ENCODE measurements at places on chromosomes 4 and X.

GRCh38 chr4:73127839-73128453 lies 58.4 kb upstream of the COX18 start:
- no peak for DNase-seq

- no peak for DNase-seq
These were observed 118.1 kb upstream of the TLR3 start for GRCh38 chr4:185950891-185951290.

GRCh38 chrX:96027407-96027806 lies 657.2 kb upstream of the DIAPH2 start:
- no peak for DNase-seq

DNA sequence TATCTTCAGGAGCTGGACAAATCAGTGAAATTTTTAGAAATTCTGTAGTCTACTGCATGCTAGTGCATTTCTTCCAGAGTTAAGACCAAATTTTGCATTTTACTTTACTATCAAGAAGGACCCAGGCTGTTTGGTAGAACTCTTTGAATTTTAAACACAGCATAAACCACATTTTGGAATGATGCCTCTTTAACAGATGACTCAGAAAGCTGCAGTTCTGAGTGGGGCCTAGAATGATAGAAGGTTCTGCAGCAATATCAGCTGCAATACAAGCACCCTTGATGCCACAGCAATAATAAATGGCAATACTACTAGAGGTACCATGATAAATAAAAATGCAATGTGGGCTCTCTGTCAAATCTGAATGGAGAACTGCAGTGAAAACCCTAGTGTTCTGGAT lies 198.7 kb downstream of the TMA16 start:
- no peak for DNase-seq

DNA sequence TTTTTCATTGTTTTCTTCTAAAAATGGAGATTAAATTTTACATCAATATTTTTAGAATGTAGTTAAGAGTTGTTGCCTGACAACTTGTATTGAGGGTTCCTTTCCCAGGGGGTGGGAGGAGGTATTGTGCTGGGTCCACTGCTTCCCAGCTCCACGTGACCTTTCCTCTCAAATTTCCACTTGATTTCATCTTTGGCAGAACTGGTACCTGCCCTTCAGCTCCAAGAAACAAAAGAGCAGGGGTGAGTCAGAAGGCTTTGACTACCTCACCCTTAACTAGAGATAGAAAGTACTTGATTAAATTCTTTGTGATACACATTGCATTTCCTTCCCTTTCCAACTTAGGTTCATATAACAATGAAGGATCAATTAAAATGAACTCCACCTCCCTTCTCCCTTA lies 19.7 kb downstream of the TRIM2 start:
- no peak for DNase-seq

GRCh38 chr4:101008503-101008902 lies 338.8 kb downstream of the PPP3CA start:
- DNase-seq, result no peak

GRCh38 chr4:17939054-17939453 lies 82.5 kb downstream of the LCORL start:
- no peak for DNase-seq

DNA sequence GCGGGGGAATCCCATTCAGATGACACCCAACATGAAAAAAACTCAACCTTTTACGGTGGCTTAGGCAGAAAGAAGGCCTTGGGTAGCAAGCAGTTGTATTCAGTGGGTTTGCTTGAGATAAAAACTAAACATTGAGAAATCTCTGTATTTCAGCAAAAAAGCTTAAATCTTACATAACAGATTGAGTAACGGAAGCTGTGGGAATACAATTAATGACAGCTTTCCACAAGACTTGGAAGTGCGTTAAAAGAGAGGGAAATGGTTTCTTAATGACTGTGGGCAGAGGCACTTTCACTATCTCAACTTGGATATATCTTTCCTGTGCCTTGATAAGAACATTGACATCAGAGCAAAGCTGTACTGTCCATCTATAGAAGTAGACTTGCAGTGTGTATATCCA lies 418.5 kb upstream of the HS3ST1 start:
- no peak for DNase-seq

GRCh38 chr4:123846561-123846960 lies 450.0 kb downstream of the SPRY1 start:
- DNase-seq, result no peak

- DNase-seq, result no peak
These were observed 539.6 kb downstream of the PDHA2 start for GRCh38 chr4:96379524-96379923.

DNA sequence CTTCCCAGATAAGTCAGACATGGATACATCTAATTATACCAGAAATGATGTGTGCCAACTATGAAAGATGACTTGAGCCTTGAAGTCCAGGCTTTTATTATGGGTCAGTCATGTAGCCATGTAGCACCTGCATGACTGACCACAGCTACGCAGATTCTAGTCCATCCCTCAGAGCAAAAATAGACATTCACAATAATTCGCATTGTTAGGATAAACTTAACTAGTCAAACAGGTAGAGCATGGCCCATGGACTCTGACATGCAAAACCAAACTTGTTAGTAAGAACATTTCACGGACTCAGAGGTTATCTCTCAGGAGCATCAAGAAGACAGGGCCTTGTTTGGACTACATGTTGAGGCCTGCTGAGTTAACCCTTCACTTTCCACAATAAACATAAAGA lies 132.6 kb downstream of the PWWP3B start:
- DNase-seq, result no peak

- no peak for DNase-seq
These were observed 754.8 kb downstream of the RAB28 start for GRCh38 chr4:12729384-12729783.

- no peak for DNase-seq
These were observed 116.2 kb downstream of the CDS1 start for GRCh38 chr4:84699001-84699671.

DNA sequence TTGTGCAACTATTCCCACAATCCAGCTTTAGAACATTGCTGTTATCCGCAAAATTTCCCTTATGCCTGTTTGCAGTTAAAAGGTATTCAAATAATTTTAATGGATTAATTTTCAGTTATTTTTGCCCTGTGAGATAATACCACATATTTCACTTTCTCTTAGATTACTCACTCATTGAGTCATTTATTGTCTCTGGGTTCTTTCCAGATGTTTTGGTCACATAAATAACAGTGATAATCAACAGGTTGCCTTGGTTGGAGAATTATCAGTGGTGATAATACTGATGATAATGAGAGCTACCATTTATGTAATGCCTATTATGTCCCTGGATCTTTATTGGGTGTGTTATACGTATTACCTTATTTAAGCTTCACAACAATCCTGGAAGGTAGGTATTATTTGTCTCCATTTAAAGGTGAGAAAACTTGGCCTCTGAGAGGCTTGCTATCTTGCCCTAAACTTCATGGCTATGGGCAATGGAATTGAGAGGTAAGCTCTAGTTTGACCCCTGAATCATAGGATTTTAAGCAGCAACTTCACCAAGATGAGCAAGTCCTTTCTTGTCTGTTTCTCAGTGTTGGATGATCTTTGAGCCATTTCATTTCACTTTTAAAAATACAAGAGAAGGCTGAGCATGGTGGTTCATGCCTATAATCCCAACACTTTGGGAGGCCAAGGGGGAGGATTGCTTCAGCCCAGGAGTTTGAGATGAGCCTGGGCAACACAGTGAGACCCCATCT lies 87.4 kb downstream of the KIT start:
- DNase-seq, result no peak

DNA sequence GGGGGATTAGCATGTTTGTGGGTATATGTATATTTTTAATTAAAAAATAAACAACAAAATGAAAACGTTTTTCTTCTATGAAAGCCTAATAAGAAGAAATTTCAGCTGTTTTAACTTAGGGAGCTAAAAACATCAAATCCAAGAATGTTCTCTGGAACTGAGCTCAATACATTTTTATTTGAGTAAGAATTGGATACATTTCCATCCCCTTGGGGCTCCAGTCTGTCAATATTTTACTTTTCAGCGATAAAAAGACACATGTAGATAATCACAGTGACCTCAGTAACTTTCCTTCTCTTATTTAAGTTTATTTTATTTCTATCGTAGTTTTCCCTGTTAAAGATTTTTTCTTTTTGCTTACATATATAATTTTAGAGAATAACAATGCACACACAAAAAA lies 59.3 kb downstream of the ELOVL6 start:
- DNase-seq, result no peak

- DNase-seq, result no peak
These were observed 30.2 kb downstream of the EDNRA start for GRCh38 chr4:147510962-147511668.

GRCh38 chr4:112377171-112377570 lies 80.0 kb downstream of the ALPK1 start:
- no peak for DNase-seq

- DNase-seq, result no peak
These were observed 72.1 kb downstream of the PDS5A start for GRCh38 chr4:39905656-39906055.

DNA sequence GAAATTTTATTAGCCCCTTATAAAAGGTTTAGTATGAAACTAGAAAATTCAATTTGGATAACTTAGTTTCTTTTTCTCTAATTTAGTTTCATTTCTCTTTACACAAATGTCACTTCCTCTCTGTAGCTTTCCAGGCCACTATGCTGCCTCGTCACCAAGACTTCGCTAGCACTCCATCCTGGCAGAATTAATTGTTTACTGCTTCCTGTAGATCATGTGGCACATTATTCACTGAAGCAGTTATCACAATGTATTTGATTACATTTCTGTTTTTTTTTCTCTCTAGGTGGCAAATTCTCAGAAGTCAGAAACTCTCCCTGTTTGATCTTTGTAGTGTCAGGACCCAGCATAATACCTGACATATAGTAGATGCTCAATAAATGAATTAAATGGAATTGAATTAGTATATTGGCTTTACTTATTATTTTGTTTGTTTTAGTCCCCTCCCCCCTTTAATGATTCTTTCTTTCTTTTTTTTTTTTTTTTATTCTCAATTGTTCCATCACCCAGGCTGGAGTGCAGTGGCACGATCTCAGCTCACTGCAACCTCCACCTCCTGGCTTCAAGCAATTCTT lies 9.3 kb upstream of the SAT1 start:
- no peak for DNase-seq

DNA sequence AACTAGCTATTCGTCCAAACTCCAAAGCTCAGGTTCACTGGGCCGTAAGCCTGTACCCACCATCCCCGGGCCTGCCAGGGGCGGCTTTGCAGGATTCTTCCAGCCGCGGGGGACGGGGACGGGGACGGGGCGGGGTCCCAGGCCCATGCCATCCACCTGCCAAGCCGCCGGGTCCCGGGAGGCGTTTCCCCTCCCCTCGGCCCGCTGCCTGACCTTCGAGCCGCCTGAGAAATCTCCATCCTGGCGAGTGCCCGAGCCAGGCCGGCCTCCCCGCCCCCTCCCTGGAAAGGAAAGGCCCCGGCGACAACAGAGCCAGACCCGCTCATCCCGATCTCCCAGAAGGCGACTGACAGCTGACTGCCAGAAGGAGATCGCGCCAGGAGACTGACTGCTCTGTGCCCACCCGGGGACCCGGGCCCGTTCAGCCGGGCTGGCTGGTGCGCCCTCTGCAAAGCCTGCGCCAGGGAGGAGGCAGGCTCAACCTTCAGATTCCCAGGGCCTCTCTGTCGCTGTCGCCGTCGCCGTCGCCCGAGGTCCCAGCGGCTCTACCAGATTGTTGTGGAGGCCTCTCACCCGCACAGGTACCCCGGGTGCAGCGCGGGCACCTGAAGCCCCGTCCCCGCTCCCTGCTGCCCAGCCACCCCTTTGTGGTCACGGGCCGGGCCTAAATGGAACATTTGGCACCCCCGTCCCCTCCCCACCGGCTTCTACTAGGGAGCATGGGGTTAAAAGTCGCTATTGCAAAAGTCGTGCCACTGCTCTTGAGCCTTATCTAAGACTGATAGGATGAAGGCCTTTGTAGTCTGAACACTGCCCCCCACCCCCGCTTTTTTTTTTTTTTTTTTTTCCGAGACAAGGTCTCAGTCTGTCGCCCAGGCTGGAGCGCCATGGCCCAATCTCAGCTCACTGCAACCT lies at the start of gene RGN:
Gene RGN, plus strand, starts transcription at position 315 of the 915 bp plus-strand sequence. CDS start 2,702 bp downstream, outside the sequence.
- no peak for DNase-seq

DNA sequence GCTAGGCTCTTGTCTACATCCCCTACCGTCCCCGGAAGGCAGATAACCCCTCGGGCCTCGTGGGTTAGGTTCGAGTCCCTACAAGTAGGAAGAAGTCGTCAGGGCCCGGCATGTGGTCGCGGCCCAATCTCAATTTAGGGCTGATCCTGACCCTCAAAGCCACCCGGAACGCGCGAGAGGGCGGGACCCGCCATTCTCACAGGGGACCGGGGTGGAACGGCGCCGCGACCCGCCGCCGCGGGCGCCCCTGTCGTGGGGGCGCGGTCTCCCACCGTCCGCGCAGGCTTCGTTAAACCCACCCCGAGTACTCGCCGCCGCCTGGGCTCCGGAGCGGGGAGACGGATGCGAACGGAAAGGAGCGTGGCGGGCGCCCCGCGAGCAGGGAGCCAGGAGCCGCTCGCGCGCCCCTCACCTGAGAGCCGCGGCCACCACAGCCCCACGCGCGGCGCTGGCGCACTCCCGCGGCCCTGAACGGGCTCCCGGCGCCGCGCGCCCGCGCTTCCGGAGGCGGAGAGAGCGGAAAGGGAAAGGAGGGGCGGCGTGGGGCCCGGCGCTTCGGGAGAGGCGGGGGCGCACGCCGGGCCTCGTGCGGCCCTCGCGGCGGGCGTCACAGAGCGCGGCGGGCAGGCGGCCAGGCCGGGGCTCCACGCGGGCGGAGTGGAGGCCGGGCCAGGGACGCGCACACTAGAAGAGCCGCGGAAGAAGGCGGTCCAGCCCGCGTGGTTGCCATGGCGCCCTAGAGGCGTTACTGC lies at the start of gene CFAP97:
Gene CFAP97, minus strand, starts transcription at position 515 of the 752 bp plus-strand sequence. CDS start 12,804 bp downstream, outside the sequence.
- peak; percentile 91 for DNase-seq

- no peak for DNase-seq
These were observed 140.6 kb upstream of the BANK1 start for GRCh38 chr4:101649790-101650515.

DNA sequence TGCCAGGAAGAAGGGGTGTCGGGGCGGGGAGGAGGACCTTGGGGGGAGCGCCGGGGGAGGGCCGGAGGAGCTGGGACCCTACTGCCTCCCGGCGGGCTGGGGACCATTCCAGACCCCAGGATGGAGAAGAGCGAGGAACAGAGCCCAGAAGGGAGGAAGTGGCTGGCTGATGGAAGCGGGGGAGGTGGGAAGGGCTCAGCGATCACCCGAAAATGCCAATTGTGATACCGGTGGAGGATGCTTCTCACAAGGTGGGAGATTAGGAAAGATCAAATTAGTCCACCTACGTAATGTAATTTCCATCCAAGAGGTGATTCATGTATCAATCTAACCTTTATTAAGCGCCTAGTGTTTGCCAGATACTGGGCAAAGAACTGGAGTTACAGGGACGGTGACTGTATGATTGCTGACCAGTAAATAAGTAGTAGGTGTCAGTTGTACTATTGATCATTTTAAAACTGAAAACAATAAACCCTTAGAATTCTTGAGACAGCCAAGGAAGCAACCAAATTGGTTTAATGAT lies 452 bp upstream of the RAI2 start:
- DNase-seq, result no peak

- DNase-seq, result no peak
These were observed 2.6 kb upstream of the DTHD1 start for GRCh38 chr4:36278789-36279188.

GRCh38 chr4:1904042-1904441 lies 32.8 kb downstream of the NSD2 start:
- no peak for DNase-seq
